Left kidney (tissue), 8 donors: ENCODE measurements at places on chromosomes 3 and 15.
A peak's percentile ranks its signal among the peaks of the same experiment; 100 is the strongest.

GRCh38 chr15:84816694-84817465 is at the start of gene ALPK3:
ALPK3 (plus strand) TSS chr15:84817356; CDS start chr15:84817453, 97 bp downstream.
- DNase-seq, result no peak

- no peak for DNase-seq
Observed at GRCh38 chr3:128468791-128469527, 2.3 kb upstream of the DNAJB8 start.

DNA sequence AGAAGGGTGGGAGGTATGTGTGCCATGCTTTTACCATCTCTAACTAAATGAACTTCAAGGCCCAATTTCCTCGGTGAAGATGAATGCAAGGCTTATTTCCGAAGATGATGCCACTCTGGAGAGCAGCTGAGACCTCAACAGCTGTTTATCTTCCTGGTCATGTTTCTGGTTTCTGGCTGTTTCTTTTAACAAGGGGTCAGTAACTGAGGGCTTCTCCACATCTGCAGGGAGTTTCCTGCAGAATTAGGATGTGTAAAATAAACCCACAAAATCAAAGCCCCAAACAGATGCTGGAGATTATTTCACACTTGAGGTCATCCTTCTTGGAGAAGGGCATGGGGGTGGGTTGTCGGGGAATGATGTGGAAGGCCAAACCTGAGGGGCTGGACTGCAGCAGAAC is 220.3 kb downstream of the THSD4 start:
- DNase-seq, result no peak

GRCh38 chr3:53813876-53814275 is 32.3 kb downstream of the CHDH start:
- no peak for DNase-seq

GRCh38 chr3:148852271-148852992 is 12.7 kb upstream of the CPA3 start:
- no peak for DNase-seq

GRCh38 chr3:64343689-64344430 is 118.6 kb upstream of the PRICKLE2 start:
- DNase-seq, result no peak

DNA sequence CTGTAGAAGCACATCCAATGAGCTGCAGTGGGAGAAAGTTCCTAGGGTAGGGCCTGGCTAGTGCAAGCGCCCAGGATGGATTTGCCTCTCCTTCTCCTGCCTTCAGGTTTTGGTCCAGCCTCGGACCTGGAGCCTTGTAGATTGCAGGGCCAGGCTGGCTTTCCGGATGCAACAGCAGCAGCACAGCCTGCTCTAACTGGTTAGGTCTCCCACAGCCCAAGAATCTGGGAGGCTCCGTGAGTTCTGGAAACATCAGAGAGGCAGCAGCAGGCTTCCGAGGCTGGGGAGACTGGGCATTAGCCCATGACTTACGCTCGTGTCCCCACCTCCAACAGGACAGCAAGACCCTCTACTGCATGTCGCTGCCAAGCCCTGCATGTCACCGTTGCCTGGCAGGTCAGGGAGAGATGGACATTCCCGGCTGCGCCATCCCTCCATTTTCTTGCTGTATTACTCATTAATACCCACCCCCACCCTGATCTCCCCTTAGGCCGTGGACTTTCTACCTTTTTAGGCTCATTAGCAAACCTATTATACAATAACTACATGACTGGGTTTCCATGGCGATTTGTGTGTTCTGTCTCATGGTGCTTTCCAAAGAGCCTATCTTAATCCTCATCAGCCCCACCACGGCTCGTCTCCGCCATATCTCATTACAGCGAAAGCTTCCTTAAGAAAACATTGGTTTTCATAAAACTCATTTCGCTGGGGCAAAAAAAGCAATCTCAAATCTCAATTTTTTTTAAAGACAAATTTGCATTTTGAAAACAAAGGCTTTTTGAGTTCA is 40.9 kb upstream of the RGMA start:
- DNase-seq, result no peak

- DNase-seq, result no peak
Observed at GRCh38 chr15:42011074-42011473, 9.8 kb downstream of the PLA2G4E start.

GRCh38 chr3:42900226-42901072 is 5.5 kb upstream of the ZNF662 start:
- DNase-seq, result no peak

DNA sequence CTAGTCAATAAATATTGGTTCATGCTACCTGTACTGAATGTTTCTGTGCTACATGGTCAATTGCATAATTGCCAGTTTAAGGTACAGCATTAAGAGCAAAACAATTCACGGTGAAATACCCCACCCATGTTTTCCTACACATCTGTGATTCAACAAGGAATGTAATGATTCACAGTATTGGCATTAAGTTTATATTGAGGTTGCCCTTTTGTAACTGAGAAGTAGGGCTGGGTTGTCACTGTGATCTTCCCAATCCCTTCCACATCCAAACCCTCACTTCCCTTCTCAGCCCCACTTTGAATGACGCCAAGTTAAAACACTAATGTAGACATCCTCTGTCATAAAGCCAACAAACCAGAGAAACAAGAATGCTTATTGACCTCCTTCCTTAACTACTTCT is 112.0 kb upstream of the TJP1 start:
- no peak for DNase-seq

- peak; percentile 95 for DNase-seq
Observed at GRCh38 chr3:160399125-160400029, at the start of the genes IFT80 and SMC4. IFT80 (minus strand) TSS chr3:160399225; CDS start chr3:160384600, 14,625 bp downstream. SMC4 (plus strand) TSS chr3:160399650; CDS start chr3:160400827, 1,177 bp downstream.

DNA sequence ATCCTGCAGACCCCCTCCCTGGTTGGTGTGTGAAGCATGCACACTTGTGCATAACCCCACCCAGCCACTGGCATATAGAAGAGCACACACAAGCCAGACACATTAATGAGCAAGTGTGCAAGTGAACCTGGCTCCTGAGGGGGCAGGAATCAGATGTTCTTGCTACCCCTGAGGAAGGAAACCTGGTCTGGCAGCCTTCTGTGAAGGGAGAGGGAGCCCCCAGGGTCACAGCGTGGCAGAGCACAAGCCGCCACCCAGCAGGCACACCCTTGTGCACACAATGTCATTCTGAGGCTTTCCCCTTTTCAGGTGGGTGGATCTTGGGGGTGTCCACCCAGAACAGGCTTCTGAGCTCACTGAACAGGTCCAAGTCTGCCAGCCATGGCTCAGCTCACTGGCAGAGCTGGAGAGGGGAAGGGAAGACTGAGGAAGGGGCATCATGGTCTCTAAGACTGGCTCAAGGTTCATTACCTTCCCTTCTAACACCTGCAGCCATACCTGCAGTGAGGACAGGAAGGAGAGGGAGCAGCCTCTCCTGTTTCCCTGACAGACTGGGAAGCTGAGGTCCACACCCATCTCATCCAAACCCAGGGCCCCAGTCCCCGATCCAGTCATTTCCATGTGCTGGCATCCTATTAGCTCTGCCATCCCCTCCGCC is 31.6 kb upstream of the SEMA3F start:
- no peak for DNase-seq

GRCh38 chr3:60536420-60536819 is 714.8 kb downstream of the FHIT start:
- DNase-seq, result peak; percentile 44

DNA sequence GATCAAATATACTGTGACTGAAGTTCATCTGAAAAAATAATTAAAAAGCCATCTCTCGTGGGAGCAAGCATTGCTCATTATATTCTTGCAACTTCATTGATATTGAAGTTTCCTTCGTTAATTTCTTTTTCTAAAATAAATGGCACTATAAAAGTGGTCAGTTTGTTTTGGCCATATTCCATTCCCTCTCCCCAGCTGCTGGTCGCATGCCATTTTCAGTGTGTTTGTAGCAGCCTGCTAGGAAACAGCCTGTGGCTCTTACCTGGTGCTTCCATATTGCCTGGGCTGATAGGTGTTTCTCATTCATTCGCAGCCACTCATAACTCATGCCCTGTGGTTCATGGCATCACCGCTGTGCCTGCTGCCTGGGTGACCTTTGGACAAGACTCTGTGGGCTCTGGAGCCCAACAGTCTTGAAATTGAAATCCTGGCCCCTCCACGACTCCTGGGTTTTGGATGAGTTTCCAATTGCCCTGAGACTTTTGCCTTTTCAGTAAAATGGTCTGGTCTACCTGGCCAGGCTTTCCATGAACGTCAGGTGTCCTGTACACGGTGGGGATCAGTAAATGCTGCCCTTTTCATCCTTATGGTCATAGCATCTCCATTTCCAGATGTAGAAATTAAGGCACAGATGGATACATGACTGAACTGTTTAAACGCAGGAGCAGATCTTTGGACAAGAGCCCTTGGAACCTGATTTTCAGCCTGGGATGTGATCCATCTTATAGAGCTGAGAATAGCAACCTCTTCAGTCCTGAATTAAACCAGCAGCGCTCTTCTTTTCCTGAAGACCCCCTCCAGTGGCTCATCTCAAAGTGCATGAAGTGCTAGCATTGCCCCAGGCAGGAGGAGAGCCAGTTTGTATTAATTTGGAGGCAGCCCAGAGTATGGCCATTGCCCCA is 69.4 kb downstream of the SLCO3A1 start:
- DNase-seq, result no peak

- DNase-seq, result no peak
Observed at GRCh38 chr3:150681057-150681456, 22.7 kb downstream of the ERICH6 start.

DNA sequence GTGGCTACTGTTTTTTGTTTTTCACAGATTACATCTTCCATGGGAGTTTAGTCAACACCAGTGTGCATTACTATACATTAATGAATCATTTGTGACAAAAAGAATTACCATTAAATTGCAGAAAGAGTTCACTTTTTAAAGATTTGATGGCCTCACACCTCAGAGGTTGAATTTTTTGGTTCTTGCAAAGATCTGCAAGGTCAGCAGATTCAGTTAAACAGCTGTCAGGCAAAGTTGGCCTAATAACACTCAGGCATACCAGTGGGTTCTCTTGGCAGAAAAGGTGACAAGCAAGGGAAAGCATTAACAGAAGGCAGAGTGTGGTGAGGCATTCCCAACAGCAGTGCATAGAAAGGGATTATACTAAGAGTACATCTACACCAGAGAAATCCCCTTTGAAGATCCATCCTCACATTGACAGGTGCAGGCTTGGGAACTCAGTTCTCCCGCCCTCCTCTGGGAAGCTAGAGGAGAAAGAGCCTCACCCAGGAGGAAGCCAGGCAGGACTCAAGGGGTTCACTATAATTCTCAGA is 24.3 kb upstream of the PTX3 start:
- DNase-seq, result no peak

- no peak for DNase-seq
Observed at GRCh38 chr3:50447290-50447840, 56.1 kb downstream of the CACNA2D2 start.

DNA sequence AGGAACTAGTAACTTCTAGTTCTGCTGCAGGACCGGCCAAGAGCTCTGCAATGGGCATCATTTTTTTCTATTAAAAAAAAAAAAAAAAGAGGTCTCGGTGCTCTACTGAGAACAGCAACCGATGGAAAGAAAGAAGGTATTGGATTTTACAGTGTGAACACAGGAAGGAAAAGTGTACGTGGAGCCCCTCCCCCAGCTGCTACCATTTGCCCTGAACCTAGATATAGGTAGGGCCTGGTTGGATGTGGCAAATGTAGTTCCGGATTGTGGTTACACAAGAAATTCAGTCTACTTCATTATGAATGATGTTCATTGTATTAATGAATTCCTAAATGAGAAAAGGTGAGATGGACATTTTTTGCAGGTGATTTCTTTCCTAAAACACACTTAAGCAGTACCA is 17.9 kb upstream of the PPARG start:
- DNase-seq, result no peak

DNA sequence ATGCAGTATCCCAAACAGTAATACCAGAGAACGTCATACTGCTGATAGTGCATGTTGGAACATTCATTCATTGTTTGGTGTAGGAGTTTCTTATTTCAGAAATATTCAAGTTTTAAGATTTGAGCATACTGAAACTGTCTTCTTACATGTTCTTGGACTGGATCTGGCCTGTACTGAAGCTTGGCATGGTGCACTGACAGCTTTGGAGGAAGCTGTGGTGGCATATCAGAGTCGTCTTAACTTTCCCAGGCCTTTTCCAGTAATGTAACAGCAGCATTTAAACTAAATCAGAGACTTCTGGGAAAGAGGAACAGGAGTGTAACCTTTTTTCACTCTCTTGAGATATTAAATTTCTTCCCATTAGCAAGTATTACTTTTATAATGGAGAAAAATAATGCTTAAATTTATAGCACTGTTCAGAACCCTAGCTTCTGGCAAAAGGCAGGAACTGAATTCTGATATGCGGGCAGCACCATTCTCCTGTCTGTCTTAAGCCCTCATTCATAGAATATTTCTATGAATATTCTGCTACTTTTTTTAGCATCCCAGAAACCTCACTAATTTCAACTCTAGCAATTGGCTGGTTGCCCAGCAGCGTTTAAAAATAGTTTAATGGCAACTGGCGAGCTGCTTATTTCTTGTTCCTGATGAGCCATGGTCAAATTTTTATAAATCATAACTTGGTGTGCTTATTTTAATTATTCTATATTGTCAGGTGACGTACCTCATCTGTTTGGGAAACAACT is 31.1 kb downstream of the DNAJC13 start:
- DNase-seq, result peak; percentile 39
